ENCODE measurements at places on chromosomes 5 and 9.

DNA sequence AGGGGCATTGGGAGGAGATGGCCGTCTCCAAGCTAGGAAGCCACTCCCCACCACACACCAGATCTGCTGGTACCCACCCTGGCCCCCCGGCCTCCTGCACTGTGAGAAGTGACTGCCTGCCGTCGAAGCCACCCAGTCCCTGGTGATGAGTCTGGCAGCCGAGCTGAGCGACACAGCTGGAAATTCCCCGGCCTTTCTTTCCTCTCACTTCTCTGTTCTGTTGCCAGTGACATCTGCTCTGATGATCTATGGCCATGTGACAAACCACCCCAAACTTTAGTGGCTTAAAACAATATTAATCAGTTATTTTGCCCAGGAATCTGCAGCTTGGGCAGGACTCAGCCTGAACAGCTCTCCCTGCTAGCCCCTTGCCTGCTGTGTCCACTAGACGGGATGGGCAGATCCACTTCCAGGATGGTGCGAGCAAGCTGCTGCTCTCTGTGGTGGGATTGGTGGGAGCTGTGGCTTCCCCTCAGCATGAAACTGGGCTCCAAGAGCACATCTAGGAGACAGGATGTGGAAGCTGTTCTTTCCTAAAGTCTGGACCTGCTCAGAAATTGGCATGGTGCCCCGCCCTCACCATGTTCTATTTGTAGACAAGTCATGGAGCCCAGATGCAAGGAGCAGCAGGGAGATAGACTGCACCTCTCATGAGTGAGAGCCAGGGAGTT lies 211.2 kb downstream of the GADD45G start:
- DNase-seq = no peak

- no peak for DNase-seq
Observed at GRCh38 chr9:110580850-110581249, 1.3 kb upstream of the SVEP1 start.

GRCh38 chr9:86783884-86784283 lies 163.4 kb downstream of the GAS1 start:
- DNase-seq = no peak

DNA sequence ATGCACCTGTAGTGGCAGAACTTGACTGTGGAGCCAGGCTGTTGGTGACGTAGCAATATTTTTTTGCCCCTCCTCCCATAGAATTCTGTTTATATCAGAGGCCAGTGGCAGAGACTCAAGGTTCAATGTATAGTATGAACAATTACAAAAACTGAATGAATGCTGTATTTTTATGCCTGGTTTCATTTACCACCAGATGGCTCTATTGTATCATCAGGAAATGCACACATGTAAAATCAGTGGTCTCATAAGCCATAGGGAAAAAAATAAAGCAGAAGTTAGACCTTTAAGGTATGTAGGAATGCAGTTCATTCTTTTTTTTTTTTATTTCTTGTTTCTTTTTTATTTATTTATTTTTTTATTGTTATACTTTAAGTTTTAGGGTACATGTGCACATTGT lies 43.6 kb downstream of the CCDC192 start:
- DNase-seq = no peak

DNA sequence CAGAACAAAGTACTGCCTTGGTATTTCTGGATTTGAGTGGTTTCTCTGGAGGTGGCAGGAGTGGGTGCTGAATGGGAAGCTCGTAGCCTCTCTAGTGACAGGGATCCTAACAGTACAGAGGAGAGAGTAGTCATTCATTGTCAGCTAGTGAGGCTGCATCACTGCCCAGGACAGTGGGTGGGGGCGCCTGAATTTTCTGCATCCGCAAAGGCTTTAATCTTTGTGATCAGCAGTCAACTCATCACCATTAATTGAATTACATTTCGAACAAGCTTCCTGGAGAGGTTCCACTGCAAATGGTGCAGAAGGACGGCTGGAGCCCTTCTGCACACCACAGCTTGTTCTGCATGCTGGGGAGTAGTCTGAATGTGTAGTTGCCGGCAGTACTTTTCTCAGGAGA lies 77.5 kb downstream of the HSPA4 start:
- DNase-seq = no peak

GRCh38 chr9:106035806-106036205 lies 341.5 kb downstream of the TMEM38B start:
- no peak for DNase-seq

DNA sequence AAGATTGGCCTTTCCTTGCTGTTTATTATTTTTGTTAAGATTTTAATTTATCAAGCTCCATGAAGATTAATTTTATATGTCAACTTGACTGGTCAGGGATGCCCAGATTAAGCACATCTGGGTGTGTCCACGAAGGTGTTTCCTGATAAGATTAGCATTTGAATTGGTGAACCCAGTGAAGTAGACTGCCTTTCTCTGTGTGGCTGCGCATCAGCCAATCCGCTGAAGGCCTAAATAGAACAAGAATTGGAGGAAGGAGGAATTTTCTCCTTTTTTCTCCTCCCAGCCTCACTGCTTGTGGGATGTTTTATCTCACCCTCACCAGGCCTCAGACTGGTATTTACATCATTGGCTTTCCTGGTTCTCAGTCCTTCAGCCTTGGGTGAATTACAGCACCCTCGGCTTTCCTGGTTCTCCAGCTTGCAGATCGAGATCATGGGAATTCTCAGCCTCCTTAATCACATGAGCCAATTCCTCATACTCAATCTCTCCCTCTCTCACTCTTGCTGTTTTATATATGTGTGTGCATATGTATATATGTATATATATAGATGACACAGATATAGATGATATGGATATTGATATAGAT lies 135.4 kb upstream of the SPEF2 start:
- DNase-seq = no peak

DNA sequence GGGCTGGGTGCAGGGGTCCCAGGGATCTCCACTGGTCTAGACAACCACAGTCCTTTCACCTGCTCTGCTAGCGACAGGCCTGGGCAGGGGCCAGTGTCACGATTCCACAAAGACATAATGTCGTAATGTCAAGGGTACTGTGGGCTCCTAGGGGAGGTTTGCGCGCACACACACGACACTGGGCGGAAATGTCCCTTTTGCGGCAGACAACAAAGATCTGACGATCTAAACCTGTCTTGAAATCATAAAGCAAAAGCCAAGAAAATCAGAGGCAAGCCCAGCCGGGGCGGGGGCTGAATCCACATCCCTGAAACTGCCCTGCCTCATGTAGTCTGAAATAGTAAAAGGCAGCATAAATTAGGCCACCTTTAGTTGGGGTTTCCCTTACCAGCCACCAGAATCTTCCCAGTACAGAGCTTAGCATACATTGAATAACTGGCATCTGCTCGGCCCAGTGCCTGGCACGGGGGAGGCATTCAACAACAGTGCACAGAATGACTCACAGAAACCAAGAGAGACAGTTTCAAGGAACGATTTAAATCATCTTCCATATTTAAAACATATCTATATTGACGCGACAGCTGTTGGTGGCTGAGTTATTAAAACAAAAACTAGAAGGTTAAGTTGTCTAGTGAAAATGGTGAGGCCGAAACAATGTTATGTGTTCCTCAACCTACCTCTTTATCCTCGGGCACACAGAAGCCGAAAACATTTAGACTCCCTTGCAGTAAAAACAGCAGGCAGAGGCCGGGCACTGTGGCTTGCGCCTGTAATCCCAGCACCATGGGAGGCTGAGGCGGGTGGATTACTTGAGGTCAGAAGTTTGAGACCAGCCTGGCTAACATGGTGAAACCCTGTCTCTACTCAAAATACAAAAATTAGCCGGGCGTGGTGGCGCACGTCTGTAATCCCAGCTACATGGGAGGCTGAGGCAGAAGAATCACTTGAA lies 151.0 kb downstream of the MYO10 start:
- no peak for DNase-seq

Measured in fibroblast of the conjunctiva (primary cell).